Activated naive CD4-positive, alpha-beta T cell (primary cell): ENCODE measurements at places on chromosomes 4 and X.

DNA sequence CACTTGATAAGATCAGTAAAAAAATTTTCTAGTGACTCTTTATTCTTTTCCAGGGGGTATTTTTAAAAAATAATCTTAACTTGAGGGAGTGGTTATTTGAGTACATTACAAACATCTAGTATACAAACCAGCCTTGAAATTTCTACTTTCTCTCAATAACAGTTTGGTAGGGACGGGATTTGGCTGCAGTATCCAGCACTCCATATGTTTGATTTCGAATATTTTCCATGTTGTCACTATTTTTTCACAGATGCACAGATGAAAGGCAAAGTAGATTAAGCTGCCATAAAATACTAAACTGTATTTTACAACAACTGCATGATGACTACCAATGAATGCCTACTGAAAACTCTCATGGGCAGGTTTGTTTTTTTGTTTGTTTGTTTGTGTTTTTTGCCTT lies 225.0 kb downstream of the COX7B2 start:
- no peak for DNase-seq

- no peak for DNase-seq
Observed at GRCh38 chr4:168643796-168644159, 146.9 kb downstream of the PALLD start.

DNA sequence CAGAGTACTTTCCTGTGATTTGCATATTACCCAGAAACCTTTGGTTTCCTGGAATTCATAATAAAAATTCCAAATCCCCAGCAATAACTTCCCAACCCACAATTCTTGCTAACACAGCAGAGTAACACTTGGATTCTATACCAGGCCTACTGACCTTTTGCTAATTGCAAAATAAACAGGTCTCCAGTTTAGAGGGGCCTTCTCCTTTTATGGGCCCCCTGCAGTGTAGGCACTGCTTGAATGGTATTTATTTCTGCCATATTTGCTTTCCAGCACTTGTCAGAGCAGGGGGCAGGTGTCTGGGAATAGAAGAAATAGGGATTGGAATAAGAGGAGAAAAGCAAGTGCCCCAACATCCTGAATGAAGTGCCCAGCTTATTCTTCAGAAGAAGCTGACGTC lies 25.3 kb upstream of the GPC3 start:
- no peak for DNase-seq

DNA sequence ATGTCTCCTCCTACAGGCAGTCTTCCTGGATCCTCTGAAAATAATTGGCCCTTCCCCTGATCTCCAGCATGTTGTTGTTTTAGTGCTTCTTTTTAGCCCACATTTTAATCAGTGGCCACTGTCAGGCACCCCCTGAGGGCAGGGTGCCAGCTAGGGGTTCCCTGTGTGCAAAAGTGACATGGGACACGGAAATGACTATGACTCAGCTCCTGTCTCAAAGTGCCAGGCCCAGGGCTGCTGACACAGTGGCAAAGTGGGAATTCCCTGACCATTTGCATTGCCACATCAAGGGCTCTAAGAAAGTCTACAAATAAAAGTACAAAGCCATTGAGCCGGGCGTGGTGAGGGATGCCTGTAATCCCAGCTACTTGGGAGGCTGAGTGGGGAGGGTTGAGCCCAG lies 24.8 kb downstream of the HMX1 start:
- DNase-seq: no peak

DNA sequence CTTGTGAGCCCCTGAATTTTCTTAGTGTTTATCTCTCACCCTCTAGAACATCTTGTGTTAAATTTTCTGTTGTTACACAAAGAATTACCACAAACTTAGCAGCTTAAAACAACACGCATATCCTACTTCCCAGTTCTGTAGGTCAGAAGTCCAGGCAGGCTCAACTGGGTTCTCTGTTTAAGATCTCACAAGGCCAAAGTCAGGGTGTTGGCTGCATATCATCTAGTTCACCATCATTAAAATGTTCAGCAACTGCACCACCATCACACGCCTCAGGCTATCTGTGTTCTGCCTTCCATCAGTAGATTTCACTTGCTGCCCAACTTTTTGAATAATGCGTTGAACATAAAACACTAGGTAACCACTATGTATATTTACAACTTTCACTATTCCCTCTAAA lies 130.5 kb downstream of the PARM1 start:
- no peak for DNase-seq

DNA sequence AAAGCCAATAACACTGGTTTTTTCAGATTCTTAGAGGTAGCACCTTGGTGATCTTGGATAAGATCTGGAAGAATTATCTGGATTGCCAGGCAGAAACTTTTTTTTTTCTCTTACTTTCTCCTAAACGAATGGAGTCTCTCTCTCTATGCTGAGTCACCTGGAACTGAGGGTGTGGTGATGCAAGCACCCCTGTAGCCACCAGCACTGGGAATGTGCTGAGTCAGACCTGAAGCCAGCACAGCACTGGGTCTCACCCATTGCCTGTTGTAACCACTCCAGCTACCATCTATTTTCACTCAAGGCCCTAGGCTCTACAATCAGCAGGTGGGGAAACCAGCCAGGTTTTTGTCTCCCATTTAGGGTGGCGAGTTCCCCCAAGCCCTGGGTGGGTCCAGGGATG lies 923.8 kb downstream of the RAPGEF2 start:
- DNase-seq: no peak

GRCh38 chr4:139018501-139018900 lies 2.9 kb downstream of the NOCT start:
- DNase-seq: no peak

- DNase-seq: no peak
Observed at GRCh38 chrX:101057093-101057714, 5.3 kb upstream of the TRMT2B start.

DNA sequence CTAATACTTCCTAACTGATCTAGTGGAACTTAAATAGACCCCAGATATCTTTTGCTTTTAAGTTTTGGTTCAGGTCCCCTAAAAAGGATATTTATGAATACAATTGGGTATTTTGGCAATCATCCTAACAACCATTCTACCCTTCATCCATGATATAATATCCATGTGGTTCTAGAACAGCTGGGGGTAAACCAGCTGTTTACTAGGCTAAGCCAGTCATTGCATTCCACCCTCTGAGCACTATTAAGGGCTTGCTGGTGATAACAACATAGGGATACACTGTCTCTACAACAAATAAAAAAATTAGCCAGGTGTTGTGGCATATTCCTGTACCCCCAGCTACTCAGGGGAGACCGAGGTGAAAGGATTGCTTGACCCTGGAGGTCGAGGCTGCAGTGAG lies 54.8 kb upstream of the MAPK10 start:
- no peak for DNase-seq

GRCh38 chr4:162506253-162506652 lies 342.5 kb upstream of the FSTL5 start:
- no peak for DNase-seq

DNA sequence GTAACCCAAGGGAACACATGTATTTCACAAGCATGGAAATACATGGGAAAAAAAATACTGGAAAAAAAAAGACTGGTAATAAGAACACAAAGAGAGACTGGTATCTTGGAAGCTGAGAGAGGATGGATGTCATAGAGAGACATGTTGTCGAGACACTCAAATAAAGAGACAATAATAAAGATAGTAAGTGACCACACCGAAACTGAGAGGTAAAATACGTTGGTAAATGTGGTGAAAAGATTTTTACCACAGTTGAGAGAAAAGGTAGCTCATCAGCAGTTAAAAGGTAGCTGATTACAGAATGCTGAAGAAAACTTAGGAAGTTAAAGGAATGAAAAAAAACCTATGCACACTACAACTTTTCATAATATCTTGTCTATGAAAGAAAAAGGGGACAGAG lies 81.1 kb downstream of the ARAP2 start:
- DNase-seq: no peak

DNA sequence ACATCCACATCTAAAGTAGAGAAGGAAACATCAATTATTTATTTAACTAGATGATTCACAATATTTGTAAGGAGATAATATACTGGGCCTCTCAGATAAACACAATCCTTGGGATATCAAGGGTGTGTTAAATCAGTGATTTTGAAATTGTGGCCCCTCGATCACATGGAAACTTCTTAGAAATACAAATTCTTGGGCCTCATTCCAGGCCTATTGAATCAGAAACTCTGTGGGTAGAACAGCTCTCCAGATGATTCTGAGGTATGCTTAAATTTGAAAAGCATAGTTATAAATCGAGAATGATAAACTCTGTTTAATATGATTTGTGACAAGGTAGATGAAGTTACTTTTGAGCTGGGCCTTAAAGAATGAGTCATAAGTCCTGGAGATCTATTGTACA lies 64.3 kb upstream of the GPR174 start:
- DNase-seq: no peak

GRCh38 chr4:161350946-161351345 lies 812.9 kb downstream of the FSTL5 start:
- no peak for DNase-seq

GRCh38 chr4:56360071-56360470 lies 27.2 kb downstream of the AASDH start:
- no peak for DNase-seq
